SK-N-DZ (cell line): ENCODE measurements at places on chromosomes 6 and 20.

- DNase-seq, result no peak
Observed at GRCh38 chr6:138909511-138909910, 78.5 kb downstream of the REPS1 start.

GRCh38 chr6:111982681-111983080 lies 71.2 kb upstream of the CCN6 start:
- DNase-seq, result no peak

DNA sequence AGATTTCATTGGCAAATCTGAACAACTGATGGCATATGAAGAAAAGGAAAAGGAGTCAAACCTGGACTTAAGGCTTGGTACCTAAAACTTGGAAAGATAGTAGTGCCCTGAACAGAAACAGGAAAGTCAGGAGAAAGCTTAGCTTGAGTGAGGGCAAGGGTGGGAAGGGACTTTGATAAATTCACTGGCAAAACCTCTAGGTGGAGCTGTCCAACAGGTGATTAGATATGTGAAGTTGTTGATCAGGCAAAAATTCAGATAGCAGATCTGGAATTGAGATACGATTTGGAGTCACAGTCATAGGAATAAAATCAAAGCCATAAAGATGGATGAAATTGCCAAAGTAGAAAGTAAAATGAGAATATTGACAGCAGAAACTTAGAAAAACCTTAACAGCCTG lies 16.1 kb upstream of the ZNF292 start:
- DNase-seq, result peak; percentile 34

DNA sequence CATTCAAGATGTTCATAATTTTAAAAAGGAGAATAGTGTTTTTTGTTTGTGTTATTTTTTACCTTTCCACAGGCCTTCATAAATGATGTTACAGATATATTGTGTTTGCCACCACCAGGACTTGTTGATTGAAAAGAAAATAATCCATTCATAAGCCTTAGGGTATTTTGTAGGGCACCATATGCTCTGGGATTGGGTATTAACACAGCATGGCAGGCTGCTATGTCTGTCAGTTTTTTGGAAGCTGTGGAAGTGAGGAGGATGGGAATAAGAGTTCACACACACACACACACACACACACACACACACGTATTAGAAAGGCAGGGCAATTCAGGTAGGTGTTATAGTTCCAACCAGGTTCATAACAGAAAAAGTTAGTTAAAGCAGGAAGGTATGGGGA lies 237.9 kb downstream of the HDGFL1 start:
- DNase-seq, result no peak

- no peak for DNase-seq
Observed at GRCh38 chr6:108588586-108588985, 27.9 kb downstream of the FOXO3 start.

DNA sequence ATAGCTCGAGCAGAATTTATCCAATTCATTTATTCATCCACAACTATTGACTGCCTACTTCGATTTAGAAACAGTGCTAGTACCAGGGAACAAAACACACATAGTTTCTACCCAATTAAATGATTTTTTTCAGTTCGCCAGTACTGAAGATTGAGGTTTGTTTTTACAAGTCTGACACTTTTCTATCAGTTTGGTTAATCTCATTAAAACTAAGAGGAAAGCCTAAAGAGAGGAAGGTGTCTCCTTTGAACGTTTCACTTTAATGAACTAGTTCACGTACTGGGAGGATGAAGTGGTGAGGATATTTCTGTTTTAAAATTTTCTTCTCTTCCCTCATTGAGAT lies 570 bp upstream of the ANKS1A start:
- DNase-seq, result no peak

- DNase-seq, result no peak
Observed at GRCh38 chr20:17505636-17506517, 25.3 kb downstream of the BFSP1 start.

GRCh38 chr20:13900496-13900895 lies 89.9 kb downstream of the SEL1L2 start:
- DNase-seq, result no peak

- DNase-seq, result no peak
Observed at GRCh38 chr6:11190625-11191245, 41.7 kb downstream of the NEDD9 start.

DNA sequence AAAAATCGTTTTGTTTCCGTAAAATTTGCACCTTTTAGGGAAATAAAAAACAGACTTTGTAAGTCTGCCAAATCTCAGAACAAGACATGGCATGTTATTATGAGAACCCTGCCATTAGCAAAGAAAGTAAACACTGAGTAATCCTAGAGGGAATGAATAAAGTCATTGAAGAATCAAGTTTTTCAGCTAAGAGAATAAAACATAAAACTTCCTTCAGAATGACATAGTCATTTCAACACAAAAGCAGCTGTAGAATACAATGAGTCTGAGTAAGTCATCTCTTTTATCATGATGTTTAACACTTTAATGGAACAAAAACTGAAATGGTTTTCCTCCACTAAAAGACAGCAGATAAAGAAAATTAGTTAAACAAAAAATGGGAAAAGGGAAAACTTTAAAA lies 10.3 kb upstream of the DST start:
- no peak for DNase-seq

DNA sequence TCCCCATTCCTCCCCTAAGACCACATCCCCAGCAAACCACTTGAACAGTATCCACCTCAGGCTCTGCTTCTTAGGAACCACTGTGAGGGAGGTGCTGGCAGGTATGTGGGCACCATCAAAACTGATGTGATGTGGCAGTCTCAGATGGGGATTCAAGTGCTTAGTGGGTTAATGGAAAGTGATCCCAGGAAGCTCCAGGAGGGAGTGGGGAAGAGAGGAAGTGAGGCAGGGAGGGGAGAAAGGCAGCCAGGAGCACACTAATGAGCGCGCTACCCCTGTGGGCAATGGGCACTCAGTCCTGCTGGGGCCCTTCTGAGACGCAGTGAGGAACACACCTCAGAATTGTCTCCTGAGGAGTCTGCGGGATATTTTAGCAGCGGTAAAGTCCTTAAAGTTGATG lies 263.1 kb upstream of the MOCS1 start:
- DNase-seq, result no peak

DNA sequence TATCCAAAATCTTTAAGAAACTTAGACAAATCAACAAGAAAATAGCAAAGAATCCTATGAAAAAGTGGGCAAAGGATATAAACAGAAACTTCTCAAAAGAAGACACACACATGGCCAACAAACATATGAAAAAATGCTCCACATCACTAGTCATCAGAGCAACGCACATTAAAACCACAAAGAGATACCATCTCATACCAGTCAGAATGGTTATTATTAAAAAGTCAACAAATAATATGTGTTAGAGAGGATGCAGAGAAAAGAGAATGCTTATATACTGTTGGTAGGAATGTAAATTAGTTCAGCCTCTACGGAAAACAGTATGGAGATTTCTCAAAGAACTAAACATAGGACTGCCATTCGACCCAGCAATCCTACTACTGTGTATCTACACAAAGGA lies 212.0 kb upstream of the DTNBP1 start:
- no peak for DNase-seq

GRCh38 chr6:145148776-145149175 lies 586.5 kb downstream of the EPM2A start:
- DNase-seq, result no peak

GRCh38 chr20:53767206-53767930 lies 173.7 kb upstream of the ZNF217 start:
- no peak for DNase-seq

DNA sequence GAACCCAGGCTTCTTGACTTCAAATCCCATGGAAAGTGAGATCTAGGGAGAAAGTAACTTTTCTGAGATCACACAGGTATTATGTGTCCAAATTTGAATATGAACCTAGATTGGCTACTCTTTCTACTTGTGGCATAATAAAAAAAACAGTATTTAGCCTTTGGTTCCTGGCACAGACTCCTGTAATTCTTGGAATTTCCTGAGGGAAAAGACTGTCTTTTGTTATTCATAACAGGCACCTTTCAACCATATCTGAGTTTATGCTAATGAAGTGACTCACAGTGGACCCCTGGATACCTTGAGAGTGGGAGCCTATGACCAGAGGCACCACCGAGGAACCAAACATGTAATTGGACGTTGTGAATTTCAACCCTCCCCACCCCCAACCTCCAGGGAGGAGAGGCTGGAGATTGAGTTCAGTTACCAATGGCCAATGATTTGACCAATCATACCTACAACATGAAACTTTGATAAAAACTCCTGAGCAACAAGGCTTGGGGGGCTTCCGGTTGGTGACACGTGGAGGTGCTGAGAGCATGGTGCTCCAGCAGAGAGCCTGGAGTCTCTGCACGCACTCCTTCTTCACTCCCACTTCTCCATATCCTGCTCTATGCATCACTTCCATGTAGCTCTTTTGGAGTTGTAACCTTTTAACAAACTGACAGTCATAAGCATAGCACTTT lies 48.8 kb downstream of the LAMA4 start:
- DNase-seq, result no peak

- DNase-seq, result no peak
Observed at GRCh38 chr6:8821981-8822381, 386.6 kb upstream of the SLC35B3 start.

GRCh38 chr20:63843778-63844177 lies 12.7 kb upstream of the ZBTB46 start:
- no peak for DNase-seq

- DNase-seq, result no peak
Observed at GRCh38 chr6:141024526-141024925, 1108.2 kb upstream of the GJE1 start.

GRCh38 chr6:3740551-3741476 lies 10.7 kb downstream of the PXDC1 start:
- DNase-seq, result no peak

DNA sequence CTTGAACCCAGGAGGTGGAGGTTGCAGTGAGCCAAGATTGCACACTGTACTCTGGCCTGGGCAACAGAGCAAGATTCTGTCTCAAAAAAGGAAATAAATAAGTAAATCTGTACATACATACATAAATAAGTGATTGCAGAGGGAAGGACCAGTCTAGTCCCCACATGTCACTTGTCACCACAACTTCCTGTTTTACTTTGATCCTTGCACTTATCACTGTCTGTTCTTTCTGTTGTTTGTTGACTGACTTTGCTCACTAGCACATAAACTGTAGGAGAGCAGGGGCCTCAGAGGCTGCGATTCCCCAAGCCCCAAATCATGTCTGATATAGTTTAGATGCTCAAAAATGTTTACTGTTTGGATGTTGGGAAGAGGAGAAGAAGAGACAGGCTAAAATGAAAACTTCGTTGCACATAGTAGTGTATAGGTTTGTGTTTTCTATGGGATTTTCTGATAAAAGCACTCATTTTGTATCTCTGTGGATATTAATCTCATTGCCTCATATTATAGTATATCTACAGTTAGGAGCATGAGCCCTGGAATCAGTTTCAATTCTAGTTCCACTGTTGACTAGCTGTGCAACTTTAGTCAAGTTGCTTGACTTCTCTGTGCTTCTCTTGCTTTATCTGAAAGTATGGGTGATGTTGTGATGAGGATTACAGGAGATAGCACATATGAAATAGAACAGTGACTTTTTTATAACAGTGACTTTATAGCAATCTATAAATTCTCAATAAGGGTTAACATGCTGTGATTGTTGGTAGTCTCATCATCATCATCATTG lies 165.0 kb downstream of the TBC1D7 start:
- DNase-seq, result no peak

DNA sequence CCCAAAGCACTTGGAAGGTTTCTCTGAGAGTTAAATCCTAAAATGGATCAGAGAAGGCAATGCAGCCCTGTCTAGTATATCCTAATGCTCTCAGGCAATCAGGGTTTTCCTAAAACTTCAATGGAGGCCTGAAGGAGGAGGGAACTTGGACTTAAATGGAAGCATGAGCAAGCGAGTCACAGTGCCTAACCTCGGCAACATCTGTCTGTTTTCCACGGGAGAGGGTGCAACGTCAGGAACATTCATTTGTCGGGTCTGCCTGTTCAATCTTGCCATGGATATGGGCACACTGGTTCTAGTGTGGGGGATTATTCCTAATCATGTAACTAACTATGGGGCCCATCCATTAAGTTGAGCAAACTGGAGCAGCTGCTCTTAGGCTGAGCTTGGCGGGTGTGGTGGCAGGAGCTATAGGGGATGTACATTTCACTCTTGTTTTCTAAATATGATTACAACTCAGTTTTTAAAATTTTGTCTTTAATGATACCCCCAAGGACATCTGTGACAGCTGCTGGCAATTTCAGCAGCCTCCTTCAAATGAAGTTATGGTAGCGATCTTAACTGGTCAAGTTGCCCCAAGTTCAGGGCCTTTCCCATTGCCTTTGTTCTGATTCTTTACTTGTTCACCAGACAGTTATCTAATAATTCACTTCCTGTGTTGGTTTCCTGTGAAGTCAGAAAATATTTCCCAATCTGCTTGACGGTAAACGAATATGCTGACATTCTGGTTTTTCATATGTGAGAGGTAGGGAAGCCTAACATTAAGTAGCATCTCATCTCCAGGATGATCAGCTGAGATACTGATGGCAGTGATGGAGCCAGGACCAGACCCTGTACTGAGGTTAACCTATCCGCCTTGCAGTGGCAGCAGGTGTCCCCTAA lies 21.6 kb downstream of the DSE start:
- DNase-seq, result no peak

DNA sequence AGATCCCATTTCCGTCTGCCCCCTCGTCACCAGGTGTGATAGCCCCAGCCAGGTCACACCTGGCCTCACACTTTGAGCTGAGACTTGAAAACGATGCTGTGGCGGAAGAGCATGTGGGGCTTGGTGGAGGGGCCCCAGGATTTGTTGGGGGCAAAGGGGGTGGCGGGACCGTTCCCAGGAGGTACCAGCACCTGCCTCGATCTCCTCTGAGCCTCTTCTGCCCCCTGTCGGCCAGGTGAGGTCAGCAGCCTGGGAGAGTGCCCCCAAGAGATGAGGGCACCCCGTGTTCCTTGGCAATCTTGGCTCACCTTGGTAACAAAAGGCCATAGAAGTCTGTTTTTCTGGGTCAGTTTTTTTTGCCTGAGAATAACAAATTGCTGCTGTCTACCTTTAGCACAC lies 25.4 kb downstream of the SPATA2 start:
- no peak for DNase-seq

GRCh38 chr6:42117843-42118161 lies 24.6 kb downstream of the C6orf132 start:
- no peak for DNase-seq

- no peak for DNase-seq
Observed at GRCh38 chr6:159056003-159056402, 11.2 kb upstream of the TAGAP start.

- DNase-seq, result no peak
Observed at GRCh38 chr6:108587258-108588059, 26.7 kb downstream of the FOXO3 start.

DNA sequence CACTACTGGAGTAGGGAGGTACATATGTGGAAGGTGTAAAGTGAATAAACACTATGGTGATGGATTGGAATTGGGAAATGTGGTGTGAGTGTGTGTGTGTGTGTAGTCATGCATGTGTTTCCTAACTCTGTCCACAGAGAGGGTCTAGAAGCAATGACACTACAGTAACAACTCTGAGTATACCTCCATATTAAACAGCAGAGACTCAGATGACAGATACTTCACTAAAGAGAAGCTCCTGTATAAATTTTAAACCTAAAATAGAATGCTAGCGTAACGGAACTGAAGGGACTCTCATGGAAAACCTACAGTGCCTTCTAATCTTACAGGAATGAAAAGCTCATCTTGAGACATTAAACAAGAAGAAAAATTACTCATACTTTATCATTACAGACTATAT lies 150.5 kb downstream of the SLC16A10 start:
- DNase-seq, result no peak
